Activated naive CD8-positive, alpha-beta T cell treated with anti-CD3 and anti-CD28 coated beads for 36 hours (primary cell): ENCODE measurements at places on chromosomes 12 and 14. TPM values are rescaled to one million over a fixed set of nuclear protein-coding genes. Genes with fewer than 3 reads are reported as not detected.

Gene HAL
- 0.58 TPM for total RNA-seq

Gene KSR2
- total RNA-seq: not detected

Gene LBHD2
- not detected for total RNA-seq

Gene PPP1CC
- 260 TPM for total RNA-seq

Gene SOAT2
- 3.8 TPM for total RNA-seq

Gene GPR68
- 14.0 TPM for total RNA-seq

- DNase-seq: no peak
Observed at GRCh38 chr12:132284827-132285741, 44.3 kb downstream of the GALNT9 start.

- DNase-seq: no peak
Observed at GRCh38 chr12:124216966-124217365, 77.9 kb upstream of the RFLNA start.

GRCh38 chr14:91078095-91078737 is 17.8 kb upstream of the RPS6KA5 start:
- peak; percentile 66 for DNase-seq

DNA sequence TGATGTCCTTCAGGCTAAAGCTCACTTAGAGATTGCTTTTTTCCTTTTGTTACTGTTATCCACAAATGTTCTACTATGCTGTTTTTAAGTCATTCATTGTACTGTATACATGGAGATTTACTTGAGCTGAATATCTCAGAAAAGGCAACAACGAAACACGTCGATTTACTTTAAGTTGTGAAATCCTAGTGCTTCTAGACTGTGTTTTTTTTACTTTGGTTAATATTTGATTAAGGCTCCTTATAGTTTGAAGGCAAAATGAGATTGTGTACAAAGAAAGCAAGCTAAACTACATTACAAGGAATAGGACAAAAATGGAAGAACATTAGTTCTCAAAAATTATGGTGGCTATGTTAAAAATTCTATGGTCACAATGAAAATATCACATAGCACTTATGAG is 114.5 kb downstream of the SLC35F4 start:
- no peak for DNase-seq

DNA sequence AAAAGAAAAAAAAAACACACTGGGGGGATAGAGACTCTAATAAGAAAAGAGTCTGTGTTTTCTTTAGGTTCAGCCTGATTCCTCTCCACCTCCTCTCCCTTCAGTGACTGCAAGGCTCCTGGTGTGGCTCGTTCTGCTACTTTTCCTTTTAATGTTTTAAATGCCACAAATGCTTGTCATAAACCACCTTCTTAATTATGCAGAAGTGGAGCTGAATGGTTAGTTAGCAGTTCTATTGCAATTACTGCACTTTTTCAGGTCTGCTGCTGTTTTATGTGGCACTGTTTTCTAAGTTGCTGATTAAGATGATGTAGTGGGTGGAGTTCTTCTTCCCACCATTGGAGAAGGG is 878.1 kb downstream of the DIO2 start:
- no peak for DNase-seq

- DNase-seq: no peak
Observed at GRCh38 chr12:53523131-53523530, 15.8 kb upstream of the NPFF start.

DNA sequence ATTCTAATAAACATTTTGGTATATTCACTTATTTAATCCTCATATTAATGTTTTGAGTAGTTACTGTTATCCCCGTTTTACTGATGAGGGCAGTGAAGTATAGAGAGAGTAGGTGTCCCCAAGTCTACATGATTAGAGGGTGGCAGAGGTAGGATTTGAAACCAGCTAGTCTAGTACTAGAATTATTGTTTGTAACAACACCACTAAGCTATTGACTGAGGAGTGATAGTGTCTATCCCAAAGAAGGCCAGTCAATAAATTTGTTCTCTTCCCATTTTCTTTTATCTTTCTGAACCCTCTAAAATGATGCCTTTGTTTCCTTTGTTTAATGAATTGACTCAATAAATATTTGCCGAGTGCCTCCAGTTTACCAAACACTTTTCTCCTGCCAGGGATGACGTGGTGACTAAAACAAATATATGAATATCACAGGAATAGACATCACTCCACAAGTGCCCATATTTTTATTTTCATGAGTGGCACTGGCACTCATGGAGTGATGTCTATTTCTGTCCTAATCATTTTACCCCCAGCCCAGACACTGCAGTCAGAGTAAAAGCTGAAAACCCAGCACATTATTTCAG is 247.5 kb downstream of the SLC16A7 start:
- DNase-seq: no peak

- no peak for DNase-seq
Observed at GRCh38 chr12:66275040-66275439, 27.3 kb upstream of the HELB start.

GRCh38 chr14:64663174-64663573 is 41.0 kb upstream of the PLEKHG3 start:
- no peak for DNase-seq

DNA sequence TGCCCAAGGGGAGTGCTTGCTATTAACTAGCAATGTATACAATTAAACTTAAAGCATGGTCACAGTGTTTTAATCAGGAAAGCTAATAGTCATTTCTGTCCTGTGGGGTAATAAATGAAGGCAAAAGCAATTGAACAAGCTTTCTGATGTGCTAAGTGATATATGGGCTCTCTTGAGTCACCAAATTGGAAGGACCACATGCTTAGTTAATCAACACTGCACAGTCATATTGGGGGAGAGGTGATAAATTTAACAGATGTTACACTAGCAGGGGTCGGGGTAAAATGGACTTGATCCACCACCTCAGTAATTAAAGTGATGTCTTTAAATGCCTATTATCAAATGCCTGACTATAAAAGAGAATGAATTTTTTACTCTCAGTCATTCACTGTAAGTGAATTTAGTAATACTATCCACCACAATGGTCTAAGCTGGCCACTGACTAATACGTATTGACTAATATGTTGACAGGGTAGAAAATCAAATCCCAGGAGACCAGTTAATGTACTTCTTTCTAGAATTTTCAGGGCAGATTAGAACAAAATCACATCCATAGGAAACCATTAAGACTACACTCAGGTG is 736.3 kb downstream of the RPS29 start:
- DNase-seq: no peak

- no peak for DNase-seq
Observed at GRCh38 chr12:93453633-93454032, 11.9 kb upstream of the UBE2N start.

GRCh38 chr12:91562476-91562875 is 379.9 kb upstream of the DCN start:
- DNase-seq: no peak

DNA sequence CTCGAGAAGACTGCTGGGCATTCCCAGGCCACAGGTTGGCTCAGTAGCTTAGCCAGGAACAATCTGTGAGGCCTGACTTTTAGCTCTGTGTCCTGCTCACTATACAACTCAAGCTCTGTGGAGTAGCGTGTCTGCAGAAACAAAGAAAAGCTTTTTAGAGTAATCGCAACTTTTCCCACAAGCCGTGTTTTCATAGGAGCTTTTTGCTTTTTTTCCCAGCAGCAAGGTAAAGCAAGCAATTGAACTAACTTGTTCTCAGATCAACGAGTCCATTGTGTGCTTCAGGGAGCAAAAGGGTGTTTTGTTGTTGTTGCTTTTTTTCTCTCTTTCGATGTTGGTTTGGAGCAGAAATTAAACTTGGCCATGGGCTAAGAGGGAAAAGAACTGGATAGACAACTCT is 97.3 kb upstream of the BCL2L14 start:
- DNase-seq: no peak

- no peak for DNase-seq
Observed at GRCh38 chr12:95231190-95231589, 13.6 kb downstream of the VEZT start.

DNA sequence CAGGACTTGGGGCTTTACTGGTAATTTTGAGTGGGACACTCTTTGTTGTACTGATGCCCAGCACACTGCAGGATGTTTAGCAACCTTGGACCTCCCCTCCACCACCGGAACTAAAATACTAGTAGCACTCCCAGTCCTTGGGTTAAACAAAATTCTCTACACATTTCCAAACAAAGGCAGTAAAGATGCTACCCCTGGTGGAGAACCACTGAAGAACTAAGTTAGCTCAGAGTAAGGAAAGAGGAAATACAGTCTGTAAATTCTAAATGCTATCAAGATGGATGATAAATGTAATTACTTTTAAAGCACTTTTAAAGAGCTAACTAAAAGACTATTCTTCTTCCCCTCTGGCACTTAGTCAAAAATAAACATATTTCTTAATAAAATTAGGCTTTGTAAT is 64.1 kb downstream of the LRP6 start:
- DNase-seq: no peak
